SHP77 treated with DMSO at 0.1 percent for 48 hours (cell line): ENCODE measurements at places on chromosomes 7 and 10.

DNA sequence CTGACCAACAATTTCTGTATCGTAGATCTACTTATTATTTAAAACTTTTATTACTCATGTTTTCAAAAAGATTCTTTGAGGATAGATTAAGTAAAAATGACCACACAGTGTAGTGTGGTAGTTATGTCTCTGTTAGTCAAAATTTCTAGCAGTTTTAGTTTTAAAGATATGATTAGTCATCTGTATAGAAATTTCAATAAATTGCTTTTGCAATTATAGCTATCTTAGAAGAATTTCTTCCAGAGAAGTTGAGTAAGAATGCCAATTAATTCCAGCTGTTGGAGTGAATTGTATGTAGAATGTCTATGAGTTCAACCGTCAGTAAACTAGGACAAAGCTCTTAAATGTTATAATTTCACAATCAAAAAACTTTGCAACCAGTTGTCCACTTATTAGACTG lies 229.7 kb downstream of the CDK14 start:
- DNase-seq = no peak

- no peak for DNase-seq
Measured at GRCh38 chr7:2903682-2904162, 59.6 kb upstream of the GNA12 start.

- DNase-seq = no peak
Measured at GRCh38 chr10:123146013-123146893, 1.7 kb upstream of the HMX2 start.

GRCh38 chr10:99233689-99234037 lies 2.0 kb downstream of the HPSE2 start:
- no peak for DNase-seq

DNA sequence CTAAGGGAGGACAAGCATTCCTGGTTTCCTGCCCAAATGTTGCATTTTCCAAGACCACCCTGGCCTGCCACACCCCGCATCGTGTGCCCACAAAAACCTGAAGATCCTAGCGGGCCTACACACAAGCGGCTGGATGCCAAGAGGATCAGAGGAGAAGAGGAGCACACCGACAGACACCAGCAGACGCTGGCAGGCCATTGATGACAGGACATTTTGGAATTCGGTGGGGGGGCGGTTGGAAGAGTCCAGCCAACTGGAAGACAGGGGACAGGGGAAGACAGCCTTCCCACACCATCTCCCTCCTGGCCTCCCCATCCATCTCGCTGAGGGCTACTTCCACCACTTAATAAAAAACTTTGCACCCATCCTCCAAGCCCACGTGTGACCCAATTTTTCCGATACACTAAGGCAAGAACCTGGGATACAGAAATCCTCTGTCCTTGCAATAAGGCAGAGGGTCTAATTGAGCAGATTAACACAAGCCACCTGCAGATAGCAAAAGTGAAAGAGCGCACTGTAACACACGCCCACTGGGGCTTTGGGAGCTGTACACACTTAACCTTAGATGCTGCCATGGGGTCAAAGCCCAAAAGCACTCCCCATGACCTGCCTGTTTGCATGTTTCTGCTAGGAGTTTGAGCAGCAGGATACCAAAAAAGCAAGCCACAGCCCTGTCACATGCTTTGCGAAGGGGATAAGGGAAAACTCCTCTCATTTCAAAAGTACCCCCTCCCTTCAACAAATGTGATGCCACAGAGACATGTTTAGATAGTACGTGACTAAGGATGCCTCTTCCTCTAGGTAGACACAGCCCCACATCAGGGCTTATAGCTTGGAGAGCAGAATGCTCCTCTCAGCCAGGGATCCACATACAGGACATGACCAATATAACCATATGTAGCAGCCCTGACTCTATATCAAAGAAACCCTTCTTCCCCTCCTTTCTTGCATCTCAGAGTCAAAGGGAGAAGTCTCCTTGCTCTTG lies 13.4 kb upstream of the SMNDC1 start:
- no peak for DNase-seq

DNA sequence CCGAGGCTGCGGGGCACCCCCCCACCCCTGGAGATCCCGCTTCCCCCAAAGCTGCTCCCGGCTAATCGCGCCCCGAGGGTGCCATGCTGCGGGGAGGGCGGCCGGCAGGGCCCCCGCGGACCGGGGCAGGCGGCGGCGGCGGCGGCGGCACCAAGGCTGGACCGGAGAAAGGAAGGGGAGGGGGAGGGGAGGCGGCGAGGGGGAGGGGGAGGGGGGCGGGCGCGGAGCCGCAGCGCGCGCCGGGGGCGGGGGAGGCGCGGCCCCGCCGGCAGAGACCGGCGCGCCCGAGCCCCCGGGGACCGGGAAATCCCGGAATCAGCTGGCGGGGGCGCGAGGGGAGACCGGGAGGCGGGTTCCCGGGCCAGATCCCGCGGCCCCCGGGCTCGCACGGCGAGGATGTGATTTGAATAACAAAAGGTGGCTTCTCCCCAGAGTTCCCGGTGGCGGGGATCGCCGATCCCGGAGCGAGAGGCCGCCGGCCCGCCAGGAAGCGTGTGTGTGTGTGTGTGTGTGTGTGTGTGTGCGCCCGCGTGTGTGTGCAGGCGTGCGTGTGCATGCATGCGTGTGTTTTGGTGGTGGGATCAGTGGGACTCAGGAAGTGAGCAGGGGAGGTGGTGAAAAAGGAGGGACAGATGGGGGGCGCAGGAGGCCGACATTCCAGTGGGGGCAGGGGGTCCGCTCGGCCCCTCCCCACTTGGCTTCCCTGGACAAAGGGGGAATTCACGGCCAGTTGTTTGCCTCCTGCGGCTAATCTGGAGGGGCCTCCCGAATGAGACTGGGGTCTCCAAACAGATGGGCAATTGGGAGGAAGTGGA lies 99.5 kb downstream of the HIP1 start:
- no peak for DNase-seq

- no peak for DNase-seq
Measured at GRCh38 chr7:47097431-47097830, 484.5 kb downstream of the TNS3 start.

GRCh38 chr10:77106676-77107075 lies 530.9 kb downstream of the KCNMA1 start:
- DNase-seq = no peak

DNA sequence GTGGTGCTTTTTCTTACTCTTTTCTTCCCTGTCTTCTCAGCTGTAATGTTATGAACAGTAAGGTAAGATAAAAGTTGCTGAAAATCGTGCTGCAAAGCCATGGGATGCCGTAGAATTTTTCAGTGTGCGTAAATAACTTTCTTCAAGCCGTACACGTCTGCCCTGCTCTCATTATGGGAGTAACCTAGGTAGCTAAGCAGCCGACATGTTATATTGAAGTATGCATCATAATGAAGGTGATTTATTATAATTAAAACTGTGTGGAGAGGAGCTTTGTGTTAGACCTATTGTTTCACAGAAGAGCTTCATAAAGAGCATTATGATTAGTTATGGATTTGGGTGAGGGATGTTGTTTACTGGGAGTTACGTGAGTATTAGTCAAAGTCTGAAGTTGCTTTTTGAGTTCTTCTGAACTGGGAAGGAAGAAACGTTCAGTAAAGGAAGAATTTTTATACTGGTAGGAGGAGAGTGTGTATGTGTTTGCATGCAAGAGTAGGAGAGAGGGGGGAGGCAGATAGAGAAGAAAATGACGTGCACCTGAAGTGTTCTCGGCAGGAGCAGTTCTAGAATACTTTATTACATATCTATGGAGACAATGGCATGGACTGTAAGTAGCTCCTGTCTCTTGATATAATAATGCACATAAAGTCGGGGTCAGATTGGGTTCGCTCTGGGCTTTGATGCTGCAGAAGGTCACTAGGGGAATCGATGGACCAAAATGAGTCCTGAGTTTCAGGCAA lies 56.3 kb downstream of the POU6F2 start:
- DNase-seq = no peak

- no peak for DNase-seq
Measured at GRCh38 chr7:51226063-51226755, 90.4 kb downstream of the COBL start.
